A549 treated with GW870086 at 1 μM for 4 hours (cell line): ENCODE measurements at places on chromosomes 4 and X. TPM values are rescaled to one million over a fixed set of nuclear protein-coding genes. Genes with fewer than 3 reads are reported as not detected.

HTRA3 gene
- total RNA-seq = 14.5 to 20.7 TPM (median 19.6 TPM) in 5 replicates

TMA16 gene
- total RNA-seq = 20.2 to 33.6 TPM (median 24.5 TPM) in 5 replicates

HTT gene
- total RNA-seq = 12.6 to 17.0 TPM (median 13.2 TPM) in 5 replicates

SHROOM3 gene
- total RNA-seq = 8.3 to 11.7 TPM (median 10.8 TPM) in 5 replicates

FRMD7 gene
- 0.03 TPM in 1 of 5 replicates, not detected in the others for total RNA-seq

SPACA5 gene
- not detected in 5 replicates for total RNA-seq

EDNRA gene
- total RNA-seq = 0.24 to 0.58 TPM (median 0.30 TPM) in 5 replicates

RAI2 gene
- 0.13 to 0.26 TPM (median 0.21 TPM) in 5 replicates for total RNA-seq

SH3RF1 gene
- total RNA-seq = 8.5 to 11.4 TPM (median 10.4 TPM) in 5 replicates

NDP gene
- not detected in 5 replicates for total RNA-seq

SCML1 gene
- 4.3 to 7.0 TPM (median 6.2 TPM) in 5 replicates for total RNA-seq

SMIM10 gene
- 0.10 to 0.19 TPM (median 0.15 TPM) in 5 replicates for total RNA-seq

N4BP2 gene
- total RNA-seq = 1.5 to 3.4 TPM (median 2.9 TPM) in 5 replicates

NMU gene
- 0.37 to 1.1 TPM (median 0.82 TPM) in 5 replicates for total RNA-seq

USP26 gene
- total RNA-seq = not detected in 5 replicates

TXK gene
- 0.10 to 0.34 TPM (median 0.24 TPM) in 4 of 5 replicates, not detected in the other for total RNA-seq

FHIP1A gene
- 0.08 to 0.42 TPM (median 0.16 TPM) in 5 replicates for total RNA-seq

GPAT3 gene
- total RNA-seq = 40.7 to 47.0 TPM (median 43.5 TPM) in 5 replicates
